Fibroblast of lung (primary cell): ENCODE measurements at places on chromosomes 1 and 21.
A peak's percentile ranks its signal among the peaks of the same experiment; 100 is the strongest.

GRCh38 chr1:226679262-226679661, 59.8 kb downstream of the ITPKB start:
- H3K4me1 ChIP-seq = peaks cover 35% of the 10 kb centered on the region
- no peaks in the 10 kb centered on the region for H3K27me3 ChIP-seq
- no peak overlapping the region for H3K4me3 ChIP-seq
- no peak for DNase-seq

DNA sequence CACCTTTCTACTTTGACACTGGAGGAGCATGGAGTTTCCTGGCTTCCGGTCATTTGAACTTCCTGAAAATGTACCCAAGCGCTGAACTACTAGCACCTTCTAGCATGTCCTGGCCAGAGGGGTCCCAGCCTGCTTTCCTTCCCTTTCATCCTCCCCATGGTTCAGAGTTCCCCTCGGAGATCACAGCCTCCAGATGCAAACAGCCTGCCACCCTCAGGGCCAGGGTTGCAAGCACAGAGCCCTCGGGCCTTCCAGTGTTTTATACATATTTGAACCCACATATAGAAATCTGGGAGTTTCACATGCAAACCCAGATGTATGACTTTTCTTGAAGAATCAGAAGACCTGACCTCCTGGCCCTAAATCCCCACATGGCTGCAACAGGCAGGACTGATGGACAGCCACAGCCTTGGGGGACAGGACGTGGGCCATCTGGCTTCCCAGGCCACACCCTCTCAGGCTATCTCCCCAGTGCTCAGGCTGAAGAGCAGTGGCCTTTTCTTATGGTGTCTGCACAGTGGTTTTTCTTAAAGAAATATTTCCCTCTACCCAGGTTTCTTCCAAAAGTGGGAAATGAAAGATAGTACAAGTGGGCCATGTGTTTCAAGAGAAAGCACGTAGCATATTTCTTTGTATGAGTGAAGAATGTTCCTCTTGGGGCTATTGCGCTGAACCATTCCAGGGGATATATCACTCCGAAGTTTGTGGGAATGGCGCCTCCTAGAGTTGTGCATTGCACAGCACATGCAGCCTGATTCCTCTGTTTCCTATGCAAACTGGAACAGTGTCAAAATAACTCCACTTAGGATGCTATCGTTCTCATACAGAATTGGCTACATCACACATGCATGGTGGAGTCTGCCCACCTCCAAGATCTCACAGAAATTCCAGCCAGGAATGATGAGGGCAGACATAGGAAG, 232.0 kb upstream of the VAMP3 start:
- no peaks in the 10 kb centered on the region for H3K27me3 ChIP-seq
- no peaks in the 10 kb centered on the region for H3K36me3 ChIP-seq
- no peak for DNase-seq
- no peak overlapping the region for H3K4me3 ChIP-seq
- H3K4me1 ChIP-seq = no peaks in the 10 kb centered on the region
- no peak overlapping the region for H3K27ac ChIP-seq

DNA sequence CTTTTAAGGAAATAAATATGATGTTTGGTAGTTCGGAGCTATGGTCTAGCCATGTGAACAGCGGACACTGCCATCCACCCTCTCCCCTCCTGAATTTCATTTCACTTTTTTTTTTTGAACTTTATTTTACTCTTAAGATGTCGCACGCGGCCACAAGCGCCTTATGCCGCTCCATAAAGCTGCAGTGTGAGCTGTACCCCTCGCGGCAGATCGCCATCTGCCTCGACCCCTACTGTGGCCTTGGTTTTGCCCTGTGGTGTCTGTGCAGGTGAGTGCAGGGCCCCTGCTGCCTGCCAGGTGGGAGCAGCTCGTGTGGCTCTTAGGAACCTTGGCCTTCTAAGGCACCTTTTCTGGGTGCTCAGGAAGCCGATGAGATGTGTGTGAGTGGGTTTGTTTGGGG, 48.1 kb downstream of the S100B start:
- H3K27ac ChIP-seq = no peak overlapping the region
- H3K4me1 ChIP-seq = no peaks in the 10 kb centered on the region
- no peak for DNase-seq

DNA sequence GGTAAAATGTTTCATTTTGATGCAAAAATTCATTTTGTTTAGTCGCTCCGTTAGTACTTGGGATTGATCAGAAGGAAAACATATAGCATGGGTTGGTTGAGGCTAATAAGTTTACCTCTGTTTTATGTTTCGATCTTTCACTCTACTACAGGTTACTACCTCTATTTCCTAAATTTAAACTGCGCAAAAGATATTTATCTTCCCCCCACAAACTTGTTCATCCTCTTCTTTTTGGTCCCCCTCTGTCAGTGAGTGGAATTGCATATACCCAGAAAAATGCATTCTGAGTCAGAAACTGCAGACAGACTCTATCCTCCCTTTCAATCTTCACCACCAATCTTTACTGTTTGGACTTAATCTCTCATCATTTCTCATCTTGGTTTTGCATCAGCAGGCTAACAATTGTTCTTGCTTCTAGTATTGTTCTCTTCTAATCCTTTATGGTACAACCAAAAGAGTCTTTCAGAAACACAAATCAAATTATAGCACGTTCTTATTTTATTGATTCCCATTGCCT, 316.0 kb upstream of the ADGRL4 start:
- H3K27me3 ChIP-seq = no peaks in the 10 kb centered on the region
- H3K4me3 ChIP-seq = no peak overlapping the region
- no peaks in the 10 kb centered on the region for H3K36me3 ChIP-seq

- no peaks in the 10 kb centered on the region for H3K36me3 ChIP-seq
- no peak overlapping the region for H3K27ac ChIP-seq
- H3K27me3 ChIP-seq = no peaks in the 10 kb centered on the region
- no peak for DNase-seq
- H3K4me1 ChIP-seq = no peaks in the 10 kb centered on the region
- H3K4me3 ChIP-seq = no peak overlapping the region
Observed at GRCh38 chr1:50548243-50548642, 125.0 kb upstream of the DMRTA2 start.

DNA sequence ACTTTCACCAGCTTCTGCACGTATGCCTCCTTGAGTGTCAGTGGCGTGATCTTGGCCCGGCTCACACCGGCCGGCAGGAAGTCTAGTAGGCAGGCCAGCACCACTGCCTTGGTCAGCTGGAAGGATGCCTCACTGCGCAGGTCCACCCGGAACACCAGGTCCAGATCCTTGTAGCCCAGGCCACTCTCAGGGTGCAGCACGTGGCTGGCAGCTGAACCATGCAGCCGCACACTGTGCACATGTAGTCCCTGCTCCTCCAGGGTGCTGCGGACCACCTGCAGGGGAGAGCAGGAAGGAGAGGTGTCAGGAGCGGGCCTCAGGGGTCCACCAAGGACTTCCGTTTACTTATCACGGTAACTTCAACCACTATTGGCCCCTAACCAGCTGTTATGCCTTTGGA, 6.0 kb downstream of the TENT5B start:
- peaks cover 3% of the 10 kb centered on the region for H3K36me3 ChIP-seq
- H3K27ac ChIP-seq = no peak overlapping the region
- no peaks in the 10 kb centered on the region for H3K27me3 ChIP-seq
- H3K4me3 ChIP-seq = no peak overlapping the region
- no peak for DNase-seq

DNA sequence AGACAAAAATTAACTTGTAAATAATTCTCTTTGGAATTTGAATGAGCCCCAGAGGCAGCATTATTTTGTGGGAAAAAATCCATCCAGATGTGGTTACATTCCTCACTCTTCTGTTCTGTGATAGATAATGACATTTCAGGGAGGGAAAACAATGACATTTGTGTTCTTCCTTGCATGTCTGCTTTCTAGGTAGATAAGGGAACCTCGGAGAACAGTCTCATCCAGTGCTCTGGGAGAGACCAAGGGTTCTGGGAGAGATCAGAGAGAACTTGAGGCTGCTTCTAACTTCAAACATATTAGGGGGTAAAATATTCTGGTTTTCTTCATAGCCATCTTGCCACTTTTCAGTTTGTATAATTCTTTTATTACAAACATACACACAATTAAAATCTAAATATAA, 269.2 kb downstream of the NEGR1 start:
- H3K4me3 ChIP-seq = no peak overlapping the region
- no peaks in the 10 kb centered on the region for H3K27me3 ChIP-seq
- DNase-seq = no peak
- H3K4me1 ChIP-seq = no peaks in the 10 kb centered on the region
- no peak overlapping the region for H3K27ac ChIP-seq

- no peak overlapping the region for H3K4me3 ChIP-seq
- H3K27me3 ChIP-seq = no peaks in the 10 kb centered on the region
- no peaks in the 10 kb centered on the region for H3K36me3 ChIP-seq
- H3K27ac ChIP-seq = no peak overlapping the region
- H3K4me1 ChIP-seq = no peaks in the 10 kb centered on the region
Observed at GRCh38 chr1:243454328-243454997, 198.6 kb downstream of the SDCCAG8 start.

- H3K27ac ChIP-seq = no peak overlapping the region
- no peak overlapping the region for H3K4me3 ChIP-seq
- H3K36me3 ChIP-seq = no peaks in the 10 kb centered on the region
- no peaks in the 10 kb centered on the region for H3K27me3 ChIP-seq
- H3K4me1 ChIP-seq = peaks cover 3% of the 10 kb centered on the region
Observed at GRCh38 chr1:91617285-91617765, 116.7 kb downstream of the CDC7 start.

GRCh38 chr21:23986214-23986613, 1621.1 kb downstream of the MRPL39 start:
- no peaks in the 10 kb centered on the region for H3K36me3 ChIP-seq
- no peak overlapping the region for H3K27ac ChIP-seq
- DNase-seq = no peak
- H3K27me3 ChIP-seq = no peaks in the 10 kb centered on the region
- H3K4me1 ChIP-seq = no peaks in the 10 kb centered on the region

DNA sequence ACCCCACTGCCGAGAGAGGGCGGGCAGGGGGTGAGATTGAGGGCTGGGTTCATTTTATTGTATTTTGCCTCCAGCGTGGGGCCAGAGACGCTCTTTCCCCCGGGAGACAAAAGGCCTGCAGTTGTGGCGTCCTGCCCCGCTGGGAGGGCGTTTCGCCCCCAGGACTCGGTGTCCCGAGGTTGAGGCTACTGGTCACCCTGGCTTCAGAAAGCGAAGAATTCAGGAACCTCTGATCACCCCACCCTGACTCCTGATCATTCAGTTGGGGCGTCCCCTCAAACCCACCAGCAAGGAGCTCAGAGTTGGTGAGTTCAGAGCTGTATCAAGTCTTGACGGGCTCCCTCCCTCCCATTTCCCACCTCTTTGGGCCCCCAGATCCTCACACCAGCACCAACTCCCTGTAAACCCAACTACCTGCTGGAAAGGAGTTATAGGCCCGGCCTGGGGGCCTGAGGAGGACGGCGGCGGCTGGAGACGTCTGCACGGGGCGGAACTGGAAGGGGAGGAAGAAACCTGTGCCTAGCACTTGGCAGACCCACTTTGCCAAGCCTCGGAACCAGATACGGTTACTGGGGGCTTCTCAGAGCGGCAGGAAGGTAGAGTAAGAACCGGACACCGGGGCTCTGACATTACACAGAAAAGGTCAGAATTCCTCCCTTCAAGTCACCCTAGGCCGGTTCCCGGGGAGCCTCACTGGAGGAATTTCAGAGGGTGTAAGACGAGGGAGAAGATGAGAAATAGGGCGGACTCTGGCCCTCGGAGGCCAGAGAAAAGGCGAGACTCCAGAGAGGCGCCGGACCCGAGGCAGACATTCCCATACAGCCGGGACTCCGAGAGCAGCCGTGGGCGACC, 761 bp upstream of the PAX7 start:
- H3K27ac ChIP-seq = no peak overlapping the region
- no peaks in the 10 kb centered on the region for H3K36me3 ChIP-seq
- H3K4me3 ChIP-seq = no peak overlapping the region
- no peak for DNase-seq
- peaks cover 33% of the 10 kb centered on the region for H3K27me3 ChIP-seq

GRCh38 chr1:193113258-193113991, 8.2 kb upstream of the GLRX2 start:
- DNase-seq = no peak
- no peak overlapping the region for H3K4me3 ChIP-seq
- no peaks in the 10 kb centered on the region for H3K36me3 ChIP-seq
- peaks cover 28% of the 10 kb centered on the region for H3K4me1 ChIP-seq
- H3K27me3 ChIP-seq = no peaks in the 10 kb centered on the region

- H3K27ac ChIP-seq = no peak overlapping the region
- no peaks in the 10 kb centered on the region for H3K36me3 ChIP-seq
- H3K4me3 ChIP-seq = no peak overlapping the region
- no peak for DNase-seq
Observed at GRCh38 chr1:38009088-38009840, 3.3 kb upstream of the UTP11 start.

- H3K27me3 ChIP-seq = no peaks in the 10 kb centered on the region
- H3K36me3 ChIP-seq = no peaks in the 10 kb centered on the region
- H3K4me1 ChIP-seq = peaks cover 6% of the 10 kb centered on the region
- H3K27ac ChIP-seq = peak overlapping the region; percentile 89
Observed at GRCh38 chr1:234771642-234772344, 161.8 kb upstream of the IRF2BP2 start.

DNA sequence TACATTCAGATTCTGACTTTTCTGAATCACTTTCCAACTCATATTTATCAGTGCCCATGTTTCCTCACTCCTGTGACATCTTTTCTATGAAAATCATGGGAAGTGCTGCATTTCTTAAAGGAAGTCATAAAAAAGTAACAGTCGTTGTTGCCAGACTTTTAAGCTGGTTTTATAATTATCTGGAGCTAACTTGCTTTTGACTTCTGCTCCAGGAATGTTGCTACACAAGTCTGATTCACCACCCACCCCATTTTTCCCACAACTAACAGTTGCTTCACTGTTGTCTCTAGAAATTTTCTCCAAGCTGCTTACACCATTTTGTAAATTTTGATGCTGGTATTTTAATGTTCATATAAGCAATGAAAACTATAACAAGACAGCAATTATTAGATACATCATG, 12.2 kb downstream of the FCRLB start:
- H3K27me3 ChIP-seq = no peaks in the 10 kb centered on the region
- H3K4me3 ChIP-seq = no peak overlapping the region
- peak; percentile 89 for DNase-seq

GRCh38 chr1:1032424-1032823, 12.5 kb downstream of the AGRN start:
- no peaks in the 10 kb centered on the region for H3K27me3 ChIP-seq
- H3K4me3 ChIP-seq = no peak overlapping the region
- H3K36me3 ChIP-seq = no peaks in the 10 kb centered on the region
- DNase-seq = no peak
- H3K27ac ChIP-seq = no peak overlapping the region

- no peak overlapping the region for H3K4me3 ChIP-seq
- peaks cover 6% of the 10 kb centered on the region for H3K36me3 ChIP-seq
- no peak overlapping the region for H3K27ac ChIP-seq
- no peaks in the 10 kb centered on the region for H3K27me3 ChIP-seq
Observed at GRCh38 chr1:112461200-112461871, 47.4 kb upstream of the WNT2B start.

GRCh38 chr1:94326329-94326728, 88.9 kb upstream of the ARHGAP29 start:
- H3K4me3 ChIP-seq = no peak overlapping the region
- no peaks in the 10 kb centered on the region for H3K27me3 ChIP-seq
- H3K27ac ChIP-seq = peak overlapping the region; percentile 83
- H3K4me1 ChIP-seq = peaks cover 21% of the 10 kb centered on the region
- no peaks in the 10 kb centered on the region for H3K36me3 ChIP-seq
